ENCODE measurements at places on chromosomes 6 and 20.

GRCh38 chr6:112209131-112209530 lies 45.2 kb downstream of the LAMA4 start:
- no peak for DNase-seq

GRCh38 chr20:38253571-38253970 lies 7.0 kb downstream of the KIAA1755 start:
- no peak for DNase-seq

DNA sequence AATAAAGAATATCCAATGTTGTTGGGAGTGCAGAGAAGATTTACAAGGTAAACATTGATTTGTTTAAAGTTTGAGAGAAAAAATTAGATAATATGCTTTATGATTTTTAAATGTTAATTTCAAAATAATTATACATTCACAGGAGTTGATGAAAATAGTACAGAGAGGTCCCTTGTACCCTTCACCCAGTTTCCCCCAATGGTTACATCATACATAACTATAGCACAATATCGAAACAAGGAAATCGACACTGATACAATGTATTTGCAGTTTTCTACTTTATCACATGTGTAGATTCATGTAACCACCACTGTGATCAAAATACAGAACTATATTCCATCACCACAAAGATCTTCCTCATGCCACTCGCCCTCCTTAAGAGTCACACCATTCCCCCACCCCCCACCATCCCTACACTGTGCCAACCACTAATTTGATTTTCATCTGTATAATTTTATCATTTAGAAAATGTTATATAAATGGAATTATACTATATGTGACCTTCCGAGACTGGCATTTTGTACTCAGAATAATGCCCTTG lies 11.7 kb upstream of the HLA-DRA start:
- DNase-seq = no peak

- peak; percentile 73 for DNase-seq
Observed at GRCh38 chr6:108174371-108175175, 8.8 kb downstream of the NR2E1 start.

- DNase-seq = no peak
Observed at GRCh38 chr20:49503176-49503575, 20.7 kb upstream of the KCNB1 start.

- DNase-seq = no peak
Observed at GRCh38 chr6:19083801-19084200, 696.7 kb downstream of the RNF144B start.
